ENCODE measurements at places on chromosomes 3 and 15.

GRCh38 chr3:171829841-171830517 is 13.2 kb upstream of the TMEM212 start:
- no peak for DNase-seq

DNA sequence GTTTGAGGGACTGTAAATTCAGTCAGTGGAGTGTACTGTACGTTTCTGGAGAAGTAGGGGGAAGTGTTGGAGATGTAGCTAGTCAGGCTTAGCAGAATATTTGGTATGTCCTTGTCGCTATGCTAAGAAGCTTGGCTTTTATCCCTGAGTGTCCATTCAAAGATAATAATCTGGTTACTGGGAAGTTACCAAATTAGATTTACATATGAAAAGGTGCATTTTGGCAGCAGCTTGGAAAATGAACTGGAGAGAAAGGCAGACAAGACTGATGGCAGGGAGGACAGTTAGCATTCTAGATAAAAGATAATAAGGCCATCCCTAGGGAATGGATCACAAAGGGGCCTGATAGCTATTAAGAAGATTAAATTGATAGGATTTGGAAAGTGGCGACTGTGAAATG is 58.7 kb downstream of the P2RY1 start:
- no peak for DNase-seq

DNA sequence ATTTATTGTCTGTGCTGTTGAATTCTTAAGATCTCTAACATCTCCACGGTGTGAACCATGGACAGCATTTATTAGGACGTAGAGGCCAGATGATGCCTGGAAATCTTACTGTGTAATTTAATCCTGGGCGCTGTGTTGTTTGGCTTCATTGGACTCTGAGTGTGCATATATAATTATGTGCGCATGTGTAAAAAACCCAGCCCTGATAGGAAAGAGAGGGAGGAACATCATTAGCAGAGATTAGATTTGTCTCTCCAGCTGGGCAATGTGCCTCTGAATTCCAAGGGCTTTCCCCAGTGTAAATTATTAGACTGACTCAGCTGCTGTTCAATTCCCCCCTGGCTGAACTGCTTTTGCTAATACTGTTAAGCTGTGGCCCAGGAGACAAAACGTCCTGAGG is 39.6 kb downstream of the MAP3K13 start:
- DNase-seq: no peak

GRCh38 chr3:22922317-22922716 is 280.8 kb upstream of the UBE2E2 start:
- DNase-seq: no peak

GRCh38 chr15:90039996-90040395 is 38.9 kb downstream of the ZNF710 start:
- DNase-seq: no peak

- DNase-seq: no peak
Observed at GRCh38 chr3:187039723-187040414, 99.4 kb downstream of the RPL39L start.

DNA sequence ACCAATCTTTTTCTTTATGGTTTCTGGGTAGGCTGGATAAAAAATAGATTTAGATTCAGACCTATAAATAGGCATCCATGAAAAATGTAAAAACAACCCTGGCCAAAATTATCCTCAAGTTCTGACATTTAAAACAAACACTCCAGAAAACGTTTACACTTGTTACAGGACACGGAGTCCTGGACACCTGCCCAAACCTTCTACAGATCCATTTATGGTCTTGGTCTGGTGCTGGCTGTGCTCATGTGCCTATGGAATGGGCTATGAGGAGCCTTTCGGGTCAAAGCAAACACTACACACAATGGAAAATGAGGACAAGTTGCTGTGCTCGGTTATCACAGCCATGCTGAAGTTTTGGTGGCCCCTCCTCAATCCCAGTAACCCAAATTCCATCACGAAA is 108.1 kb downstream of the PDZRN3 start:
- DNase-seq: no peak

- no peak for DNase-seq
Observed at GRCh38 chr15:31250033-31250432, 76.6 kb upstream of the KLF13 start.

GRCh38 chr15:69067296-69067695 is 52.8 kb downstream of the NOX5 start:
- DNase-seq: no peak

- no peak for DNase-seq
Observed at GRCh38 chr3:9270704-9271103, 21.3 kb upstream of the SRGAP3 start.

GRCh38 chr3:115293321-115293720 is 146.2 kb upstream of the ZBTB20 start:
- DNase-seq: no peak

DNA sequence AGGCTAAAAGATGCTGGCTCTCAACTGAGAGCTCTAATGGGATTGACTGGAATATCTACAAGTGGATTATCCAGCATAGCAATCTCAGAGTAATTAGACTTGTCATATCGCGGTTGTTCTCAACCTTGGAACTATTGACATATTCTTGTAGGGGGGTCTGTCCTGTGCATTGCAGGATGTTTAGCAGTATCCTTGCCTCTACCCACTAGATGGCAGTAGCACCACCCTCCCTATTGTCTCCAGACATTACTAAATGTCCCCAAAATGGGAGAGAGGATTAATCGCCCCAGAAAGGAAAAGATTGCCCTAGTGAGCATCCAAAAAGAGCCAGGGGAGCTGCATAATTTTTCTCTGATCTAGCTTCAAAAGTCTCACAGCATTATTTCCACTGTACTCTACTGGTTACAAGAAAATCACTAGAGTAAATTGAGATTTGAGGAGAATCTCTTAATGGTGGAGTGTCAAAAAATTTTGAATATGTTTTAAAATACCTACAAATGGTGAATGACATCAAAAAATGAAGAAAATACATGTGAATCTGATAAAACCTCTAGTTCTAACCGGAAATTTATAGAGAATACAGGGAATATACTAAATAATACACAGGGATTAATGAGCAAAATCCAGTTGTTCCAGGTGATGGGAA is 388.2 kb upstream of the AGTR1 start:
- peak; percentile 37 for DNase-seq

DNA sequence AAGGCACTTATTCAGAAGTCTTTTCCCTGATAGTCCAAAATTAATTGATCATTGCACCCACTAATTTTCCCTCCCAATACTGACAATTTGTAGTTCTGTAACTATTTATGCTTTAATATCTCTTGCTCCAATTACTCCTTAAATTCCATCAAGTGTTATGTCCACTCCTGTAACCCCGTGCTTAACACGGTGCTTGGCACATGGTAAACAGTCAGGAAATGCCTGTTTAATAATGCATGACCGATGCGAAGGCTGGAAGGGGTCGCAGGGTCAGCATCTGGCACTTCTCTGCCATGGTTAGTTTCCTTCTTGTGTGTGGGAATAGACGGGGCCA is 553 bp upstream of the SEC22A start:
- no peak for DNase-seq

DNA sequence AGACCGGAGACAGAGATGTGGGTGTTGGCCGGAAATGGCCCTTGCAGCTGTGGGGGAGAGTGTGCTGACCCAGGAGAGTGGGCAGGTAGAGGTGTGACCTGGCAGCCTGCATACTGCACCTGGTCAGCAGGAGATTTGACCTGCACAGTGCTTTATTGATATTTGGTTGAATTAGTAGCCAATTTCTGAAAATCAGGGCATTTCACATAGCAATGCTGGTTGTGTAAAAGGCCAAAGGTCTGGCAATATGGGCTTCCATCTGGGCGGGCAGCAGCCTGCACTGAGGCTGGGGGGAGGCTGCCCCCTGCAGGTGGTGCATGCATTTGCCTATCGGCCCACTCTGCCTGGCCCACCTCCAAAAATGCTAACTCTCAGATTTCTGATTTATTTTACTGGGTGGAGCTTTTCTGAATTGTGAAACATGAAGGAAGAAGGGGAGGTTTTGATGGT is 9.4 kb upstream of the MGLL start:
- DNase-seq: no peak

GRCh38 chr3:133065193-133065961 is 27.2 kb downstream of the TMEM108 start:
- no peak for DNase-seq

DNA sequence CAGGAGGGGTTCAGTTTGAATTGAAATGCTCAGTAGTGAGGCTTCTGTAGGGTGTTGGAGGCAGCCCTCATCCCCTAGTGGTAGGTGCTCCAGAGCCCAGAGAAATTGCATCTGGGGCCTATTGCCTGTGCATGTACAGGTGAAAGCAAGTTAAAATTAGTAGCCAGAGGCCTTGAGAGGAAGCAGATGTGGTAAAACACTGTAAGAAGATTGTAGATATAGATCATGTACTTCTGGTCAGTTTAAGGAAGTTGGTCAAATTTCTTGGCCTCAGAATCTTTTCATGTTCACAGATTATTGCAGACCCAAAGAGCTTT is 34.6 kb downstream of the IGSF10 start:
- no peak for DNase-seq

GRCh38 chr3:187870360-187871203 is 125.3 kb upstream of the BCL6 start:
- DNase-seq: no peak

DNA sequence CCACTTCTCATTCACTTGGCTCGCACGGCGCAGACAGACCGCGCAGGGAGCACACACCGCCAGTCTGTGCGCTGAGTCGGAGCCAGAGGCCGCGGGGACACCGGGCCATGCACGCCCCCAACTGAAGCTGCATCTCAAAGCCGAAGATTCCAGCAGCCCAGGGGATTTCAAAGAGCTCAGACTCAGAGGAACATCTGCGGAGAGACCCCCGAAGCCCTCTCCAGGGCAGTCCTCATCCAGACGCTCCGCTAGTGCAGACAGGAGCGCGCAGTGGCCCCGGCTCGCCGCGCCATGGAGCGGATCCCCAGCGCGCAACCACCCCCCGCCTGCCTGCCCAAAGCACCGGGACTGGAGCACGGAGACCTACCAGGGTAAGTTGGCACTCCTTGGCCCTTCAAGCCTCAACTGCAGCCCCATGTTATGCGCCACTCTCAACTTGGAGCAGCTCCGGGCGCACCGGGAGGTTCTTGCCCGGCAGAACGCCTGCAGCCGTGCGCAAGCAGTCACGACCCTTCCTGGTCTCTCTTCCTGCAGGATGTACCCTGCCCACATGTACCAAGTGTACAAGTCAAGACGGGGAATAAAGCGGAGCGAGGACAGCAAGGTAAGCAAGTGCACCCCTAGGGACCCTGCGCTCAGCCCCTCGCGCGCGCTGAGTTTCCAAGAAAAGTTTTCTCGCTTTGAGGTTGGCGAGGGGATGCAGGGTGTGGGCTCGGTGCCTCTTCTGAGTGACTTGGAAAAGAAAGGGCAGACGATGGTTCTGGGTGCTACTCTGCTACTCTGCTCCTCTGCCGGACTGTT is at the start of gene BHLHE40:
TSS of gene BHLHE40 (plus strand) at position 10 of the 801 bp plus-strand sequence. CDS start at position 292, 282 bp downstream.
- no peak for DNase-seq

GRCh38 chr3:134232151-134232550 is 18.5 kb downstream of the RYK start:
- no peak for DNase-seq

- DNase-seq: no peak
Observed at GRCh38 chr15:87777054-87777561, 479.4 kb downstream of the NTRK3 start.

DNA sequence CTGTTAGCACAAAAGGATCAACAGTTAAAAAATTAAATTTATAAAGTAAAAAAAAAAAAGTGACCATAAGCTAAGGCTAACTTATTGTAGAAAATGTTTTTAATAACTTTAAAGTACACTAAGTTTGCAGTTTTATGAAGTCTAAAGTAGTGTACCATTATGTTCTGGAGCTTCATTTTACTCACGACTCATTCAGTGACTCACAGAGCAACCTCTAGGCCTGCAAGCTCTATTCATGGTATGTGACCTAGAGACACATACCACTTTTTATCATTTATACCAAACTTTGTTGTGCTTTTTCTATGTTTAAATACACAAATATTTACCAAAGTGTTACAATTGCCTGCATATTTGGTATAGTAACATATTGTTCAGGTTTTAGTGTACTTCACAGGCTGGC is 1552.3 kb downstream of the OTOL1 start:
- DNase-seq: no peak

- DNase-seq: no peak
Observed at GRCh38 chr15:73745073-73745472, 8.1 kb downstream of the INSYN1 start.

- no peak for DNase-seq
Observed at GRCh38 chr3:176526942-176527341, 670.3 kb downstream of the TBL1XR1 start.

DNA sequence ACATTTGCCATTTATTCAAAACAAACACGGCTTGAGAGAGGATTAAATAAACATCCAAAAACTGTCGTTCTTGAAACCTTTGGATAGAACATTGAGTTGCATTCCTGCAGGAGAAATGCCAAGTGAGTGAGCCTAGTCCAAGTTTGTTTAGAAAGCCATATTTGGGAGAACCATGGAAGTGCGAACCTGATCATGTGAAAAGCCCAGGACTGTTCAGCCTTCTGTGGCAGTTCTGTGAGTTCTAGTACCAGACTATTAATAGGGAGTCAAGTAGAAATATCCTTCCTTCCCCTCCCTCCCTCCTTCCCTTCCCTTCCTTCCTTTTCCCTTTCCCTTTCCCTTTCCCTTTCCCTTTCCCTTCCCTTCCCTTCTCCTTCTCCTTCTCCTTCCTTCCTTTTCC is 470.4 kb downstream of the LPP start:
- DNase-seq: no peak

GRCh38 chr3:170740285-170740684 is 129.7 kb downstream of the RPL22L1 start:
- no peak for DNase-seq

DNA sequence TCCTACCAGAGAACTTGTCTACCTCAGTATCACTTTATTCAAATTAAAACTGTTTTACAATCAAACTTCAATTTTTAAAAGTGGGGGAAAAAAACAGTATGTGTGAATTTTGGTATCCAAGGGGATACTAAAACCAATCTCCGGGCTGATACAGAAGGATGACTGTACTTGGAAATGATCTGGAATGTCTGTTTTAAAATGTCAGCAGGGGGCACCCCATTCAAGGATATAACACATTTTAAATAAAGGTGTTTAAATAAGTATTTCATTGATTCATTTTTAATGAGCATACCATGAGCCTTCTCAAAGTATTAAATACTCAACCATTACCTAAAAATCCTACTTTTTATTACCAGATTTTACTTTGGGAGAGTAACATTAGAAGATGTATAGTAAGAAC is 67.9 kb downstream of the ULK4 start:
- DNase-seq: no peak

DNA sequence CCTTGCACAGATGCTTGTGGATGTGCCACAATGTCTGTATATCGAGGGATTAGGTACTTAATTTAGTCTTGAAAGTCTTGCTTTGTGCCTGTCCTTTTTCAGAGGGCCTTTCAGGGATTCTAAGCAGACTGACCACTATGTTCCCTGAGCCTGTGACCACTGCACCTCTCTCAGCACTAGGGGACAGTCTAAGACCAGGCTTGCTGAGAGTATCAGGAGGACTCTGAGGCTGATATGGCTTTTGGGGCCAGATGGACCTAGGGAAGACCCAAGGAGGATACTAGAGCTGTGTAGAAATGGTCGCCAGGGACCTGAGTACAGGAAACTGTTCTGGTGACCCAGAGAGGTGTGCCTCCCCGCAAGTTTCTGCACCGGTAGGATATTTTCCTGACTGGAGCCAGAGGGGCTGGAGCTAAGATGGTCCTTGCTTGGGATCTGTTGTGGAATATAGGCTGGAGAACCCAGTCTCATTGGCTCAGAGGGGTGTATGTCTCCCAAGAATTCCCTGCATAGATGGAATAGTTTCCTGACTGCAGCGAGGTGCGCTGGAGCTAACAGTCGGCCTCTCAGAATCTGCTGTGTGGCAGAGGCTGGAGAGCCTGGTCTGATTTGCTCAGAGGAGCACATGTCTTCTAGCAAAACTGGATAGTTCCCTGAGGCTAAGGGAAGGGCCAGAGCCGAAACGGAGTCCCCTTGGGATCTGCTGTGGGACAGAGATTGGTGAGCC is 213.2 kb upstream of the DCBLD2 start:
- peak; percentile 25 for DNase-seq
